AG09309 (cell line): ENCODE measurements at places on chromosomes 3 and 15.

GRCh38 chr15:57947781-57948180, 117.7 kb downstream of the ALDH1A2 start:
- no peak for DNase-seq

GRCh38 chr15:70610541-70610940, 152.8 kb downstream of the UACA start:
- no peak for DNase-seq

- no peak for DNase-seq
Measured at GRCh38 chr3:87200060-87200647, 27.0 kb upstream of the CHMP2B start.

GRCh38 chr3:155446366-155446765, 152.9 kb upstream of the STRIT1 start:
- no peak for DNase-seq

DNA sequence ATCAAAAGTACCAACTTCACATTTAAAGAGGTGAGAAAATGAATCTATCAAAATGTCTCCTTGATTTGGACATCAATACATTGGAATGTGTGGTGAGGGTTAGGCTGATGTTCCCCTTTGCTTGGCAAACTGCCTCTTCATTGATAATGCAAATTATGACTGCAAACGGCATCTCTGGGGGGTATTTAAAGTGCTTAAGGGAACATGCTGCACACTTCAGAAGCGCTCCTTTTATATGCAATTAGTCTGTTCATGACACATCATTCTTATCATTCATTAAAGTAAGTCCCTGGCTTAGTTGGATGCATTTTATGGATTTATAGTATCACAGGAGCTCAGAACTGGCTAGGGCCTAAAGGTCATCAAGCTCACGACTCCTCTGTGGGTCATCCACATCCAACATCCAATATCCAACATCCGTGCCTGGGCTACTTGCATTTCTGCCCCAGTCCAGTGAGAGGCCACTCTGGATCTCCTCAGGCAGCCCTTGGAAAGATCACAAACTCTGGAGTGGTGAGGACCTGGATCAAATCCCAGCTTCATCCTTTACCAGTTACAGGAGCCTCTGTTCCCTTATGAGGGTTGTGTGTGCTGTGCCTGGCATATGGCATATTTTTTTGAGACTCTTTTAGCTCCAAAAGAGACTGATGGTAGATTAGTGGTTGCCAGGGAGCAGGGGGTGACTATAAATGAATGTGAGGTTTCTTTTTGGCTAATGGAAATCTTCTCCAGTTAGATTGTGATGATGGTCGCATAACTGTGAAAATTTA, 136.8 kb upstream of the FOXB1 start:
- no peak for DNase-seq
